ENCODE measurements at places on chromosomes 11 and 22. TPM values are rescaled to one million over a fixed set of nuclear protein-coding genes. Genes with fewer than 3 reads are reported as not detected.
A peak's percentile ranks its signal among the peaks of the same experiment; 100 is the strongest.

DNA sequence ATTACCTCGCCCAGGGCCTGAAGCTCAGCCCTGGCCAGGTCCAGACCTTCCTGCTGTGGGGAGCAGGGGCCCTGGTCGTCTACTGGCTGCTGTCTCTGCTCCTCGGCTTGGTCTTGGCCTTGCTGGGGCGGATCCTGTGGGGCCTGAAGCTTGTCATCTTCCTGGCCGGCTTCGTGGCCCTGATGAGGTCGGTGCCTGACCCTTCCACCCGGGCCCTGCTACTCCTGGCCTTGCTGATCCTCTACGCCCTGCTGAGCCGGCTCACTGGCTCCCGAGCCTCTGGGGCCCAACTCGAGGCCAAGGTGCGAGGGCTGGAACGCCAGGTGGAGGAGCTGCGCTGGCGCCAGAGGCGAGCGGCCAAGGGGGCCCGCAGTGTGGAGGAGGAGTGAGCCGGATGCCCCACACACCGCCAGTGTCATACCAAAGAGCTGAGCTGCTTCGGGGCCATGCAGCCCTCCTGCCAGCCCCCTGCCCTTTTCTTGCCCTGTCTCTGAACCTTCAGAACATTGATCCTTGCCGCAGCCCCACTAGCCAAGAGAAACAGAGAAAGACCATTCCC, 2.4 kb upstream of the TMEM132A start:
- peaks cover 43% of the 10 kb centered on the region for H3K36me3 ChIP-seq
- peaks cover 25% of the 10 kb centered on the region for H3K27me3 ChIP-seq
- no peak overlapping the region for H3K4me3 ChIP-seq
- no peak overlapping the region for H3K27ac ChIP-seq
- H3K4me1 ChIP-seq = peaks cover 74% of the 10 kb centered on the region
- no peak for DNase-seq

TMEM151A gene
- 2.8 TPM for total RNA-seq

DNA sequence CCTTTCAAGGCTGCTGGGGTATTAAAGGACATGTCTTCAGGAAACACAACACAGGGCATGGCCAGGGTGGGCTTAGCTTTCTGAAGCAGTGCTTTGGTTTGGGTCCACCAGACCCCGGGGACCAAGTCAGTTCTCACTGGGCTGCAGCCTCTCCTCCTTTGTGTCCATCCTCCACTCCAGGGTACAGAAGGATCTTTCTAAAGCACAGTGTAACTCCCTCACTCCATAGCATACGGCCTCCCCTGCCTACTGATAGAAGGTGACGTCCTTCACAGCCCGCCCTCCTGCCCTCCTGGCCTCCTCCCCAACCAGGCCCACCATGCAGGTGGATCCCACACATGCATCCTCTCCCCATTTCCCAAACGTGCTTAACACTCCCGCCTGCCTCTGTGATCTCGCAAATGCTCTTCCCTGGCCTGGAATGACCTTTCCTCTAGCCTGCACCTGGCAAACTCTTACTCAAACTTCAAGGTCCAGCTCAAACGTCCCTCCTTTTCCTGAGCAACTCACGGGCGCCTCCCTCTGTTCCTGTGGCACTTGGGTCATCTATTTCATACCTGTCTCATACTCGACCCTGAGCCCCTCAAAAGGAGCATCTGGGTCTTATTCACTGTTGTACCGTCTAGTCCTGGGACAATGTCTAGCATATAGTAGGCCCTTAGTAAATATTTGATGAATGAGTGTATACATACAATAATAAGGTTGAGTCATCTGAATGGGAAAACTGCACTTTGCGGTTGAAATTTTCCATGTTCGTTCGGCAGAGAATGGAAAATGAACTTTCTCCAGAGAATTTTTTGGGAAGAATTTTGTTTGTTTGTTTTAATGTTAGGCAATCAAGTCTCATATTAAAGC, 187.7 kb downstream of the EFCAB6 start:
- DNase-seq = no peak
- no peak overlapping the region for H3K27ac ChIP-seq
- no peaks in the 10 kb centered on the region for H3K27me3 ChIP-seq
- no peaks in the 10 kb centered on the region for H3K4me1 ChIP-seq

PANX2 gene
- total RNA-seq = 0.29 TPM

DNA sequence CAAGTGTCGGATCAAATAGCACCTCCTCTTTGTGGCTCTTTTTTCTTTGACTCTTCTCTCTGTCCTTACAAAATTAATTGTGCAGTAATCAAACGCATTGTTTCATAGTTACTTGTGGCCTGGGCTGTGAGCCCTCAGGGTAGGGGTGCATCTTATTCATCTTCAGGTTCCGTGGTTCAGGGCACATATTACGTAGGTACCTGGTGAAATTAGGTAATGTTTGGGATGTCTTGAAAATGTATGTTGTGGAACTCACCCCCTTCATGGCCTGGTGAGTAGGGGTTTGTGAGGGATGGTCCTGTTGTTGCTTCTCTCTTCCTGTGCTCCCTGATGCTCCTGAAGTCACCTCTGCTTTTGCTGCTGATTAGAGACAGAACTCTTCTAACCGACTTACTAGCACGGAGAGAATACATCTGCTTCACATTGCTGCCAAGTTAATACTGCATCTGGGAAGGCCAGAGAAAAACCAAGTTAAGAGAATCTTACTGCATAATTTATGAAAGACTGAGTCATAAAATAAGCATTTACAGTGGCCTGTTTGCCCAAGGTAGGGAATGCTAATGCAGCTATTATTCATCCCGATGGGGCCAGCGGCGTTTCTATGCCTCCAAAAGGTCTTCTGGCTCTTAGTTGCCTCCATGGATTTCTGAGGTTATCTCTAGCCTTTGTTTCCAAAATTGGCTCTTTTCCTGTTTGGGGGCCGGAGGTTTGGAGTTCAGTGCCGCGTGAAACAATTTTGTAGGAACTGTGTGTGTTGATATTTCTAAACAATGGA, 66.9 kb downstream of the TBC1D22A start:
- DNase-seq = peak; percentile 86
- no peaks in the 10 kb centered on the region for H3K27me3 ChIP-seq
- H3K4me1 ChIP-seq = peaks cover 37% of the 10 kb centered on the region
- H3K4me3 ChIP-seq = no peak overlapping the region
- peaks cover 11% of the 10 kb centered on the region for H3K36me3 ChIP-seq

SHISAL1 gene
- total RNA-seq = 3.3 TPM

- DNase-seq = peak; percentile 87
- H3K36me3 ChIP-seq = no peaks in the 10 kb centered on the region
- no peak overlapping the region for H3K4me3 ChIP-seq
- H3K4me1 ChIP-seq = no peaks in the 10 kb centered on the region
- no peaks in the 10 kb centered on the region for H3K27me3 ChIP-seq
Observed at GRCh38 chr11:129846508-129847335, 31.1 kb downstream of the TMEM45B start.

DNA sequence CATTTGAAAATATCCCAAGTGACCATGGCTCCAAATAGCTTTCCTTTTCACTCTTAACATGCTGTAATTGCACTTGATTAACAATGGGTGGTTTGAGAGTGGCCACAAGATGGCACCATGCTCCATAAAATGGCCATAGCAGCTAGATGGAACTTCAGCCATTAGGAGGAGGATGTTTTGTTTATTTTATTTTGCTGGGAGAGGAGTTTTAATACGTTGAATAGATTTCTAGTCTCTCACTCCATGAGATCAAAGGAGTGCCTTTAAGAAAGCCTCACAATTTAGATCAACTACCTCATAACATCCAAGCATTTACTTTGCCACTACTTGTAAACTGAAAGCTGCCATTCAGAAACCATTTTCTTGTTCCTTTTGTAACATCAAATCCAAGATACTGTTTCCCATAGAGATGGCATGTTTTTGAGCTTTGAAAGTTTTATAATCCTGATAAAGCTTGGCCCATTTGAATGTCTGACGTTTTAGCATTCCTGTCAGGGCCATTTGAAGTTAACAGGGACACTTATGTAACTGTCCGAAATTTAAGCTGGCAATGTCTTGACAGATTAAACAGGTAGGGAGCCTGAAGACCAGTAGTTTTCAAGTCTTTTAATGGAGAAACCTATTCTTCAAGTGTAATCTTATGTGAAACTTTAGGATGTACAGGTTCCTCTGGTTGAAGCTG, 4.7 kb downstream of the FEN1 start:
- DNase-seq = peak; percentile 83
- peaks cover 12% of the 10 kb centered on the region for H3K36me3 ChIP-seq
- peaks cover 13% of the 10 kb centered on the region for H3K4me1 ChIP-seq
- H3K4me3 ChIP-seq = no peak overlapping the region

DNA sequence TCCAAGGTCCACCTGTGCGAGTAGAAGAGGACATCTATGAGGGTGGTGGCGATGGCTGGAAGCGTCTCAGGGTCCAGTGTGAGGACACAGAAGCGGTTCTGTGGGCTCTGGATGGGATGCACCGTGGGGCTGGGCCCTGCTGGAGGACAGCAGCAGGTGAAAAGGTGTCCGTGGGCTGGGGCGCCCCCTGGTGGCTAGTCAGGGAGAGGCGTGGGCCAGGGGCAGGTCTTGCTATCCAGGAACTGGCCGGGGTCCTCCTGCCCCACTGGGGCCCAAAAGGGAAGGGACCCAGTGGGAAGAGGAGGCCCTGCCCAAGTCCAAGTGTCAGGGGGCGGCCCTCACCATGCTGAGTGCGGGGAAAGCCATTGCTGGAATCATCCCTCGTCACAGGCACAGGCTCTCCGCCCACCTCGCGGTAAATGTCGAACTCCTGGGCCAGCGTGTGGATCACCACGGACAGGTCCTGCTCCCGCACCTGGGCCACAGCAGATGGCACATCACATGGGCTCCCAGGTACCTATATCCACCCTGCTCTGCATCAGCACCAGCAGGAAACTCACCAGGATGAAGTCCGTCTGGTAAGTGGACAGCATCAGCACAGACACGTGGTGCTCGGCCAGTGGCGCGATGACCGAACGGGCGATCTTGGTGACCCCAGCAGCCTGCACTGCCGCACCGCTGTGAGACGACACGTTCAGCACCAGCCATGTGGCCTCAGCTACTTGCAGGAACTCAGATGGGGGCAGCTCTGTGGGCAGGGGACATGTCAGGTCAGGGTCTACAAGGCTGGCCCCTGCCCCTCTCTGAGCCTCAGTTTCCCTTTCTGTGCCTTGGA, 2.3 kb downstream of the CASTOR1 start:
- peaks cover 44% of the 10 kb centered on the region for H3K4me1 ChIP-seq
- no peaks in the 10 kb centered on the region for H3K27me3 ChIP-seq
- no peak overlapping the region for H3K4me3 ChIP-seq
- peaks cover 8% of the 10 kb centered on the region for H3K36me3 ChIP-seq

CASP5 gene
- not detected for total RNA-seq

GRM5 gene
- 0.37 TPM for total RNA-seq

RIC3 gene
- 16.2 TPM for total RNA-seq

DNA sequence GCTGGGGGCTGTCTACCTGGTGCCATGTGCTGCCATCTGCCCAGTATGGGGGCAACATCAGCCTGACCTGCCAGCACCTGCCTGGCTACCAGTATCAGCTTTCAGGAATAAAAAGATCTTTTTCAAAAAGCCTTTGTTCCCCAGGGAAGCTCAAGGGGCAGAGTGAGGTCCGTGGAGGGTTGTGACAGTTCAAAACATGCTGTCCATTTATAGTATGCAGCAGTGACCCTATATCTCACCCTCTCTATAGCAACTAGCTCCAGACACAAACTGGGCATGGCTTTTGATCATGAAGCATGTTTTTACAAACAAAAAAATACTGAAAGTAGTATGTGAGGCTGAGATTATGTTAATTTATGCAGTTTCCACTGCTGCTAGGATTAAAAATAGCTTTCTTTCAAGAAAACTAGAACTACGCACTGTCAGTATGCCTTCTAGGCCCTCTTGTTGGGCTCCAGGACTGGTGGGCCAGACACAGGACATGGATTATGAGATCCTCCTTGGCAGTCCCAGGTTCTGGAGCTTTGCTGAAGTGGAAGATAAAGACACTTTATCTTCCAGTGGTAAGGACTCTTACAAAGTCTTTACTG, 23.4 kb downstream of the NAV2 start:
- no peaks in the 10 kb centered on the region for H3K27me3 ChIP-seq
- no peaks in the 10 kb centered on the region for H3K4me1 ChIP-seq
- no peaks in the 10 kb centered on the region for H3K36me3 ChIP-seq
- no peak overlapping the region for H3K4me3 ChIP-seq
- H3K27ac ChIP-seq = peak overlapping the region; percentile 53

GRCh38 chr22:25027959-25028840, 75.7 kb downstream of the KIAA1671 start:
- no peaks in the 10 kb centered on the region for H3K36me3 ChIP-seq
- peaks cover 22% of the 10 kb centered on the region for H3K4me1 ChIP-seq
- no peak for DNase-seq
- H3K27ac ChIP-seq = no peak overlapping the region
- H3K27me3 ChIP-seq = no peaks in the 10 kb centered on the region

GRCh38 chr11:122440811-122441665, 214.5 kb upstream of the UBASH3B start:
- H3K4me3 ChIP-seq = peak overlapping the region; percentile 44
- H3K27ac ChIP-seq = peak overlapping the region; percentile 66
- H3K36me3 ChIP-seq = no peaks in the 10 kb centered on the region
- peak; percentile 71 for DNase-seq
- no peaks in the 10 kb centered on the region for H3K27me3 ChIP-seq

GRCh38 chr11:706439-706956, 467 bp downstream of the EPS8L2 start:
- peaks cover 94% of the 10 kb centered on the region for H3K4me1 ChIP-seq
- H3K4me3 ChIP-seq = peak overlapping the region; percentile 56
- H3K36me3 ChIP-seq = no peaks in the 10 kb centered on the region

GRCh38 chr11:31767685-31768084, 43.4 kb downstream of the PAX6 start:
- H3K4me1 ChIP-seq = no peaks in the 10 kb centered on the region
- no peaks in the 10 kb centered on the region for H3K36me3 ChIP-seq
- no peak for DNase-seq
- no peak overlapping the region for H3K27ac ChIP-seq

- no peak overlapping the region for H3K27ac ChIP-seq
- peaks cover 91% of the 10 kb centered on the region for H3K27me3 ChIP-seq
- H3K4me3 ChIP-seq = no peak overlapping the region
- peaks cover 43% of the 10 kb centered on the region for H3K4me1 ChIP-seq
Observed at GRCh38 chr22:43344520-43344787, 1.3 kb upstream of the SCUBE1 start.

DNA sequence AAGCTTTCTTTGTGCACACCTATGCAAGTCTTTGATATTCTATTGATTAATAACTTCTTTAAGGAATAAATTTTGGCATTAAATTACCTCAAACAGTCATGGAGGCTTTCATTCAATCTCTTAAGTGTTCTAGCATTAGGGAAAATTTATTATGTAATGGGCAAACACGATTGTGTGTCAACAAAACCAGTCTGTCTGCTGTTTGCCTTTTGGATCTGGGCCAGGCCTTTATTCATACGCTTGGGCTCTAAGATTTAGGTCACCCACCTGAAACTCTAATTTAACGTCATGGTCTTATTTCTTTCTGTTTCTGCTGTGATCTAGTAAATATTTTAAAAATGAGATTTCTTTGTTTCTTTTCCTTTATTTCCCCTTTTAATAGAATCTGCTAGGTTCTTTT, 1270.6 kb downstream of the LRRC4C start:
- no peaks in the 10 kb centered on the region for H3K27me3 ChIP-seq
- no peaks in the 10 kb centered on the region for H3K4me1 ChIP-seq
- peak; percentile 67 for DNase-seq
- no peak overlapping the region for H3K27ac ChIP-seq
- no peak overlapping the region for H3K4me3 ChIP-seq
- no peaks in the 10 kb centered on the region for H3K36me3 ChIP-seq

GRCh38 chr11:35923452-35923851, 20.4 kb upstream of the LDLRAD3 start:
- no peaks in the 10 kb centered on the region for H3K4me1 ChIP-seq
- DNase-seq = no peak
- no peak overlapping the region for H3K4me3 ChIP-seq
- no peak overlapping the region for H3K27ac ChIP-seq

OR51M1 gene
- total RNA-seq = not detected
